ENCODE measurements at places on chromosomes 12 and 14.

GRCh38 chr14:23361320-23361719 lies 3.7 kb downstream of the EFS start:
- peak; percentile 73 for DNase-seq

DNA sequence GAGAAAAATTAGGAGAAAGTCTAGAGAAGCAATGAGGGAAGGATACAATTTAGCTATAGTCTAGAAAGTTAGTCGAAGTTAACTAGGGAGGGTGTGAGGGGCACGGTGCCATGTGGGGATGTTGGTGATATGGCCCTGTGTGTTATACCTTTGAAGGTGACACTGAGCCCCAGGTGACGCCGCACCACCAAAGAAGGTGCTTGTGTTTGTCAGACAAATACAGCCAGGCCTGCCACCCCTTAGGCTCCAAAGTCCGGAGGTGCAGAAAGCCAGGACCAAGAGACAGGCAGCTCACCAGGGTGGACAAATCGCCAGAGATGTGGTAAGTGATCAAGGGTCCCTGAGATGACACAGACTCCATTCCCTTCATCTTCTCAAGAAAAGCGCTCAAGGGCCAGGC lies 1.1 kb downstream of the C1S start:
- no peak for DNase-seq

GRCh38 chr14:32417956-32418552 lies 89.0 kb downstream of the AKAP6 start:
- DNase-seq, result peak; percentile 32

DNA sequence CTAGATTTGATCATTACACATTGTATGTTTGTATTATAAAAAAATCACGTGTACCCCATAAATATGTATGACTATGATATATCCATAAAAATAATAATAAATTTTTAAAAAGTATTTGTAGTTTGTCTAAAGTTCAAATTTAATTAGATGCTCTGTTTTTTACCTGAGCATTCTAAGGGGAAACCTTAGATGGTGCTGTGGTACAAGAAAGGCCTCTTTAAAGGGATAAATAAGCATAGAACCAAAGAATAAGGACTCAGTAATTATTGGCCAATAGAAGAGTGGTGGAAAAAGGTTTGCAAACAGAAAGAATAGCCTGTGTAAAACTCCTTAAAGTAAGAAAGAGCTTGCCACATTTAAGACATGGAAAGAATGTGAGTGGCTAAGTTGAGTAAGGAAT lies 580.1 kb upstream of the SEL1L start:
- DNase-seq, result no peak

DNA sequence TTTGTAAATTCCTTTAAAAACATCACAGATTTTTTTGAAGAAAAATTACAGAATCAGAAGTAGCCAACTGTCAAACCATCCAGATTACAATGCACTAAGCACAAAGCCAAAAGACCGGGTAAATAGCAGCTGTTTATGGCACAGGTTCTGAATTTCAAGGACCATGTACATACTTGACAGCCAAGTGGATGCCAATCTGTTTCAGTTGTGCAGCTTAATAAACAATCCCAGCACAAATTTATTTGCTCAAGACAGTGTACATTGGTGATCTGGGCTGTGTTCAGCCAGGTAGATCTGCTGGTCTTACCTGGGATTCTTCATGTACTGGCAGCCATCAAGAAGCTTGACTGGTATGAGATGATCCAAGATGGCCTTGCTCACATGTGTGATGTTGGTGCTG lies 229.8 kb upstream of the FLRT2 start:
- DNase-seq, result no peak

- no peak for DNase-seq
Measured at GRCh38 chr12:14937689-14938088, 648 bp downstream of the ERP27 start.

DNA sequence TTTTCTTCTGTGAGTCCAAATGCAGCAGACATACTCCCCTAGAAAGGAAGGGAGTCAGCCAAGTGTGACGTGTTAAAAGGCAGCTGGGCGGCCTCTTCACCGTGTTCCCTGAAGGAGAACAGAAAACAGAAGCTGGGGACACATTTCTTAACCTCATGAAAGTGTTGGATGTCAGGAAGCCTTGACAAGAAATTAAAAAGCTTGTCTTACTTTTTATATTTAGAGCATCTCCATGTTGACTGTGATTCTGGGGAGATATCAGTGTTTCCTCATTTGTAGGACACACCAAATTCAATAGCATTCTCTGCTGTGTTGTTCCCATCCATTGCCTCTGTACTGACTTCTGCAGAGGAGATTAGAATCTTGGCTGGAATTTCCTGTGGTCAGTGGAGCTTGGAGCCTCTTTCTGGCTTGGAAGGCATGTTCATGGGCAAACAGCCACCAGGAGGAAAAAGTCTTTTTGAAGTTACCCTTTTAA lies 93.7 kb downstream of the RMST start:
- DNase-seq, result peak; percentile 7

DNA sequence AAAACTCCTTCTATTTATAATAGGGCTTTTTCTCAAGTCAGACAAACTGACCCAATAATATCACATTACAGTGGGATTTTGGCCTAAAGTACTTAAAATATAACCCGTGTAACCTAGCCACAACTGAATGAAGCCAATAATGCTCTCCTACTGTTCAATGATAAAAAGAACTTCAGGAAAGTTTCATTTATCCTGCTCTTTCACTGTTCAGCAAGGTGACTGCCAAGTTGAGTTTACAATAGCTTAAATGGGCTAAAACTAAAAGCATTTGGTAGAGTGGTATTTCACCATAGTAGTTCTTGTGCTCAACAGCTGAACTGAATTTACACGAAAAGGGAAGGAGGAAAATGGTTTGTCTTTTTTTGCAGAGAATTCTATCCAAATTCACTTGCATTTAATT lies 49.8 kb downstream of the CNTN1 start:
- no peak for DNase-seq
